ENCODE measurements at places on chromosomes 11 and 22.

- H3K4me3 ChIP-seq: no peak overlapping the region
- no peaks in the 10 kb centered on the region for H3K4me1 ChIP-seq
- H3K27me3 ChIP-seq: peaks cover 2% of the 10 kb centered on the region
- no peaks in the 10 kb centered on the region for H3K36me3 ChIP-seq
These were observed 287.9 kb upstream of the MTNR1B start for GRCh38 chr11:92681586-92681985.

GRCh38 chr11:35007277-35007676 is 90.9 kb downstream of the PDHX start:
- H3K4me1 ChIP-seq: peaks cover 4% of the 10 kb centered on the region
- no peak for DNase-seq
- H3K4me3 ChIP-seq: no peak overlapping the region
- peaks cover 3% of the 10 kb centered on the region for H3K27me3 ChIP-seq
- no peaks in the 10 kb centered on the region for H3K36me3 ChIP-seq

DNA sequence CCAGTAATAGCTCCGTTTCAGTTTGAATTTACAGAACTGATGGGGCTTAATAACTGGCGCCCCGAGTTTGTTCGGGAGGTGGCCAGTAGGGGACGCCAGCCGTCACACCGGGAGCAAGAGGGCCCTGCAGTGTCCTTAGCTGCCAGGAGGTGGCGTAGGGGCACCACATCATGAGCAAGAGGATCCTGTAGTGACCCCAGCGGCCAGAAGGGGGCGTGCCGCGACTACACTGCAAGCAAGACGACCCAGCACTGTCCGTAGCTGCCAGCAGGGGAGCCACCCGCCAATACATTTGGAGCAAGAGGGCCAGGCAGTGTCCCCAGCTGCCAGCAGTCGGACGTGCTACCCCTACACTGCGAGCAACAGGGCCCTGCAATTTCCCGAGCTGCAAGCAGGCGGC is 663.7 kb upstream of the B3GAT1 start:
- DNase-seq: peak; percentile 38
- H3K4me3 ChIP-seq: no peak overlapping the region
- no peaks in the 10 kb centered on the region for H3K36me3 ChIP-seq
- H3K27me3 ChIP-seq: peaks cover 3% of the 10 kb centered on the region
- no peaks in the 10 kb centered on the region for H3K4me1 ChIP-seq
- no peak overlapping the region for H3K27ac ChIP-seq

- peak overlapping the region; percentile 76 for H3K4me3 ChIP-seq
- DNase-seq: peak; percentile 91
- no peaks in the 10 kb centered on the region for H3K36me3 ChIP-seq
- peaks cover 16% of the 10 kb centered on the region for H3K27me3 ChIP-seq
These were observed 58.5 kb downstream of the IGLL1 start for GRCh38 chr22:23521441-23522113.

DNA sequence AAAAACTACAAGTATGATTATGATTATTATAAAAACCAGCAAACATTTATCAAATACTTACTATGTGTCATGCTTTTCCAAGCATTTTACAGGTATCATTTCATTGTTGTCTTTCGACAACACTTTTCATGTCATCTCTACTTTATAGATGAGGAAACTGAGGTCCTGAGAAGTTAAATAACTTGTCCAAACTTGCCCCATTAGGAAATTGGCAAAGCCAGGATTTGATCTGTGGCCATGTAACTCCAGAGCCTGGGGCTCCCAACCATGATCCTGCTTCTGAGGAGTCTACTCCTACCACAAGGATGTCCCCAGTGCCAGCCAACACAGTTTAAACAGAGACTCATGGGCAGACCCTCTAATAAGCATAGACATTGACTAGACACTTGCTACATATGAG is 15.2 kb downstream of the EHF start:
- H3K36me3 ChIP-seq: no peaks in the 10 kb centered on the region
- no peak overlapping the region for H3K4me3 ChIP-seq
- peaks cover 3% of the 10 kb centered on the region for H3K27me3 ChIP-seq
- no peak for DNase-seq

DNA sequence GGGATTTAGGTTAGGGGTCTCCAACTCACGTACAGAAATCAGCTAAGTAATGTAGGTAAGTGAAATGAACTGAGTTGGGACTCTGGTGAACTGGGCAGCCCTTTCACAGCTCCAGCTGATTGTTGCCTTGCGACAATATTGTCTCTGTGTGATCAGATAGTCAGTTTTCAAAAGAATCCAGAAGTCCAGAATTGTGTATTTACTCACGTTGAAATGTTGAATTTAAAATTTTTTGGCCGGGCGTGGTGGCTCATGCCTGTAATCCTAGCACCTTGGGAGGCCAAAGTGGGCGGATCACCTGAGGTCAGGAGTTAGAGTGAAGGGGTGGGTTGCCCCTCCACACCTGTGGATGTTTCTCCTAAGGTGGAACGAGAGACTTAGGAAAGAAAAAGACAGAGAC is 18.8 kb upstream of the WDR74 start:
- no peak for DNase-seq
- peaks cover 24% of the 10 kb centered on the region for H3K27me3 ChIP-seq
- peaks cover 41% of the 10 kb centered on the region for H3K4me1 ChIP-seq
- no peak overlapping the region for H3K27ac ChIP-seq
- H3K4me3 ChIP-seq: no peak overlapping the region

GRCh38 chr22:17855572-17856290 is 81.5 kb upstream of the BID start:
- H3K4me3 ChIP-seq: no peak overlapping the region
- H3K36me3 ChIP-seq: no peaks in the 10 kb centered on the region
- DNase-seq: no peak
- no peak overlapping the region for H3K27ac ChIP-seq
- no peaks in the 10 kb centered on the region for H3K27me3 ChIP-seq

DNA sequence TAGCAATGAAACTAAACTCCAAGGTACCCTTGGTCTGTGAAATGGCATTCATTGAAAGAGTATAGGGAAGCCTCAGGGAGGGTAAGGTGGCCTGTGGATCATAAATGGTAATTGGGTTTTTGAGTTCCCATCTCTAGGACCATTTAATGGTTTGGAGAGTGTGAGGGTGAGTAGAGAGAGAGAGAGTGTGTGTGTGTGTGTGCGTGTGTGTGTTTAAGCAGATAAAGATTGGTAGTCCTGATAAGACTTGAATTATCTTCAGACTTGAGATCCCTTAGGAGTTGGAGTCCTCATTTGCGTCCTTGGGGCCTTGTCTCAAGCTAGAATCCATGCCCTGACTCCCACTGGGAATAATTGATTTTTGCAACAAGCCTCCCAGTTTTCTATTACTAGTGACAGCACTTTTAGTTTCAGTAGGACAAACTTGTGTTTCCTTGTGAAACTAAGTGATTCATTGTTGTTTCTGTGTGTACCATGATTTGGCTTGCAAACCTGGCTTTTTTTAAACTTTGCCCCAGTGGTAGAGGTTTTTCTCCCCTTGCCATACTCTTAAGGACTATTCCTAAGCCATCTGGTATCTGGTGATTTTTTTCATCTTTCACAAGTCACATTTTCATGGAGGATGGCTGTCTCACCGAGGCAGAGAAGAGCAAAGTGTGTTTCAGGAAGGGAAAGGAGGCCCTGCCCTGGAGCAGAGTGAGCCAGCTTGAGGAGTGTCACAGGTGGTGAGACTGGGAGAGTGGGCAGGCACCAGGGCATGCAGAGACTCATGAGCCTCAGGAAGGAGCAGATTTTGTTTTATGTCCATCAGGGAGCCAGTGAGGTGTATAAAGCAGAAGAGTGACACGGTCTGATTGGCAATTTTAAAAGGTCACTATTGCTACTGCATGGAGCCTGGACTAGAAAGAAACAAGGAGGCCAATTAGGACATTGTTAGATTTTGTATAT is 26.7 kb downstream of the ALKBH3 start:
- no peaks in the 10 kb centered on the region for H3K27me3 ChIP-seq
- peak overlapping the region; percentile 48 for H3K27ac ChIP-seq
- peaks cover 28% of the 10 kb centered on the region for H3K4me1 ChIP-seq
- peaks cover 59% of the 10 kb centered on the region for H3K36me3 ChIP-seq
- no peak overlapping the region for H3K4me3 ChIP-seq

- no peak overlapping the region for H3K27ac ChIP-seq
- H3K4me3 ChIP-seq: peak overlapping the region; percentile 70
- no peaks in the 10 kb centered on the region for H3K36me3 ChIP-seq
- peaks cover 7% of the 10 kb centered on the region for H3K27me3 ChIP-seq
These were observed 1.1 kb downstream of the CDC45 start for GRCh38 chr22:19480789-19481188.

- H3K4me3 ChIP-seq: no peak overlapping the region
- H3K36me3 ChIP-seq: no peaks in the 10 kb centered on the region
- no peak for DNase-seq
- no peak overlapping the region for H3K27ac ChIP-seq
These were observed 28.4 kb upstream of the PAMR1 start for GRCh38 chr11:35553831-35554230.

All from immature natural killer cell (primary cell).